ENCODE measurements at places on chromosomes 3 and 15. TPM values are rescaled to one million over a fixed set of nuclear protein-coding genes. Genes with fewer than 3 reads are reported as not detected.

- no peak for DNase-seq
These were observed 48.0 kb downstream of the EEFSEC start for GRCh38 chr3:128201158-128201755.

The GP9 gene
- not detected for total RNA-seq

The CFAP100 gene
- not detected for total RNA-seq

DNA sequence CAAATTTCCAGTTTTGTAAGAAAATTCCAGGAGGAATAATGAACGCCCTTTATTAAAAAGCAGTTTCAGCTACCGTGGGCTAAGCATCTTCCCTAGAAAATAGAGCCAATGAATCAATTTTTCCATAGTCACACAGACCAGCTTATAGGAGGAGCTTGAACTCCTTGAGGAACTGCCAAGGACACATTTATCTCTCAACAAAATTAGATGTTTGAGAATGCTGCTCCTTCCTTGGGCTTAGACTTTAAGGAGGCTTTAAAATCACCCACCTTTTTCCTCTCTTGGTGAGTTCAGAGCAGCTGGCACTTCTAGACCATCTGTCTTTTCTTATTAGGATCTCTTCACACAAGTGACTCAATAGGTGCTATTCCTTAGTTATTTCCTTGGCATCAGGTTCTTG is 588.0 kb downstream of the SQOR start:
- no peak for DNase-seq

- no peak for DNase-seq
These were observed 272.3 kb upstream of the NECTIN3 start for GRCh38 chr3:110799271-110799670.

DNA sequence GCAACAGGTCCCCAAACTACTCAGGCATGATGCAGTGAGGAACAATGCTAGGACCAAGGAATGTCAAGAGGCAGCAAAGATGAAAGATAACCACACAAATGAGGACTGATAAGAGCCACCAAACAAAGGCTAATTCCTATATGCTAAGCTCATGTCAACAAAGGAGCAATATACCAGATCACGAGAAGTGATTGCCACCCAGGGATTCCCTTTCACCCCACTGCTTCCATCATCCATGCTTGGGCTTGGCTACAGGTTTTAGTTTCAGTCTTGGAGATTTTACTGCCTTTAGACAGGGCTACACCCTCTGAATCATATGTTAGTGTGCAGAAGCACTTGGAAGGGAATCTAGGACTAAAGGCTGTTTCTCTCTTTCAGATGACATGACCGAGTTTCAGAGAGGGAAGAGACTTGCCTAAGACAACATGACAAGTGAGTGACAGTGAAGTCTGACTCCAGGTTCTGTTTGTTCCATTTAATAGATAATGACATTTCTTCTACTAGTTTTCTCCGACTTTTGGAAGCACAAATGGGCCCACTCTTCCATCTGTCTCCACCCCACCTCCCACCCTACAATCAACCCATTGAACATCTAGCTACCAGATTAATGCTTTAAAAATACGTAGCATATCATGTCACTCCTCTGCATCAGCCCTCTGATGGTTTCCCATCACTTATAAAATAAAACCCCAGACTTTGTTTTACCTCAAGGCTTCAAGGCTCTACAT is 173.5 kb upstream of the LRRN1 start:
- no peak for DNase-seq

GRCh38 chr3:126946405-126946804 is 36.5 kb upstream of the PLXNA1 start:
- DNase-seq = no peak

The SLC28A2 gene
- total RNA-seq = not detected
